ENCODE measurements at places on chromosomes 2 and 18. TPM values are rescaled to one million over a fixed set of nuclear protein-coding genes. Genes with fewer than 3 reads are reported as not detected.

- DNase-seq = no peak
Measured at GRCh38 chr2:238407566-238407965, 19.2 kb upstream of the ASB1 start.

GRCh38 chr2:98538280-98539041 lies 69.9 kb downstream of the COA5 start:
- no peak for DNase-seq

- DNase-seq = no peak
Measured at GRCh38 chr18:11154368-11154989, 5.1 kb upstream of the PIEZO2 start.

GRCh38 chr18:44801781-44802180 lies 121.1 kb downstream of the SETBP1 start:
- no peak for DNase-seq

DNA sequence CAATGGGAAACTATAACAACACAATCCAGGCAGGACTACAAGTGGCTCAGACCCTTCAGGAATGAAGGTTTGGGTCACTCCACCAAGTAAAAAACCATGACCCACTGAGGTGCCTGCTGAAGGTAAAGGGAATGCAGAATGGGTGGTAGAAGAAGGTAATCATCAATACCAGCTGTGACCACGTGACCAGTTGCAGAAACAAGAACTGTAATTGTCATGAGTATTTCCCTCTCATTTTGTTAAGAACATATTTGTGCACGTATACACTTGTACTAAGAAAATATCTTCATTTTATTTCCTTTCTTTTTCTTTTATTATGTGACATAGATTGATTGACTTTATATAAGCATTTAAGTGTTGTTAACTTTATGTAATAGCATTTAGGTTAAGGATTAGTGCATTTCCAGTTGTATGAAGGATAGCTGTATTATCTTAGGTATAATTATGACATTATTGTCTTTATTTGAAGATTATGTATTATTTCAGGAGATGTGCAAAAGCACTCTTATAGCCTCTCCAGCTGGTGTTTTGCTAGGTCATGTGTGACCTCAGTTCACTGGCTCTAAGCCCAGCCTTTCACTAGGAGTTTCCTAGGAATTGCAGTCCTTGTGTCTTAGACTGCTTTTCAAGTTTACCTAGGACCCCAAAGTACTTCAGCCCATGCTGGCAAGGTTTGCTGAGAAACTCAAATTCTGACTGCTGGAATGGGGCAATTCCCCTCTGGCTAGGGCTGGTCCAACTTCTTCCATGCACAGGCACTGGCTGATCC lies 125.7 kb upstream of the DPP10 start:
- DNase-seq = no peak

GRCh38 chr2:222904557-222905258 lies 43.9 kb downstream of the ACSL3 start:
- no peak for DNase-seq

DNA sequence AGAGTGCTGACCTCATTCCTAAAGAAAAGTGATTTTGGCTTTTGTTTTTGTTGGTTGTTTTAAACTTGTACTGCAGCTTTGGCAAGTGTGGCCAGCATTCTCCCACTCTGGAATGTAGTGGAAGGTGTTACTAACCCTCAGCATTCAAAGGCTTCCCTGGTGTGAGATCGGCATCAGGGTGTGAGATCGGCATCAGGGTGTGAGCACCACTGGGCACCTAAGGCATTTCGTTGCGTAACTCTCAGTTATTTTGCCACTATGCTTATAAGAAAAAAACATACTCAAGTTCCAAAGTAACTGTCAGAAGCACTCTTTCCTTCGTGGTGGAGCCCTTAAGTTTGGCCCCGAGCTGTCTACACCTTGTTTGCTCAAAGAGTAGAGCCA lies 1.7 kb downstream of the CYBRD1 start:
- no peak for DNase-seq

GRCh38 chr2:441258-442022 lies 153.5 kb upstream of the ALKAL2 start:
- DNase-seq = no peak

DNA sequence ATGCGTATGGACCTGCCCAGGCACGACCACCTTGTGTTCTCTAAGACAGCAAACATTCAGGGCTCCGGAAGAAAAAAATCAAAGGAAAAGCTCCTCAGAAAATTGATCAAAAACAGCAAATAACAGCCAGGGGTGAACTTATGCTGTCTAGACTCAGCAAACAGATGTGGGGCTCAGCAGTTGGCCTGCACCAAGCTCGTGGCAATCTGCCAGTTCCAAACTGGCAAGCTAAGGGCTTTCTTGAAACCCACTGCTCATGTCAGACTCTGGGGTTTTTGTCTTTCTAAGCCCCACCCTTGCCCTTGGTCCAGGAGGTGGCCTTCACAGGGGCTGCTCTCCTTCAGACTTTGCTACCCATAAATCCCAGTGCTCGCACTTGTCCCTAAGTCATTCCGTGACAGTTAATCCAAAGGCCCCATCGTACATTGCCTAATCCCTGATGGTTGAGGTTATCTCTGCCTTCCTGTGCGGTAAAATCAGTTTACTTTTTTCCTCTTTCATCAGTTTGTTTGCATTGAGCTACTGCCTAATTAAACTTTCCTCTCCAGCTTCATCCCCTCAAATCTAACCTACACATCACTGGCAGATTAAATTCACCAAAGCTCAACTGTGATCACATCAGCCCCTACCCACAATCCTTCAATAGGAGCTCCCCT lies 408.0 kb downstream of the LRATD1 start:
- DNase-seq = no peak

DNA sequence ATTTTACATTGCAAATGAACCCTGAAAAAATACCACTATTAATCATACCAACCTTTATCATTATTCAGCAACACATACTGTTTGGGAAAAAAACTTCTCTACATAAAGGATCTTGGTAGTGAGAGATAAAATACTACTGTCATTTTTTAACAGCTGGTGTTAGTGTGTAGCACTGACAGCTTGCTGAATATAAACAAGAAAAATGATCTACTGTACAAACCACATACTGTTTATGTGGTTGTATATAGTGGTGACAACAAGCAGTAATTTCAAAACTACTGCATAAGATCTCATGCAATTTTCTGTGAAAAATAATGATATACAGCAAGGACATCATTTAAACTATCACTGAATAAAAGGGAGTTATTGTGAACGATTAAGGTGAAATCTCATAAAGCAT lies 601.2 kb downstream of the LRP1B start:
- no peak for DNase-seq

GRCh38 chr2:85455552-85456090 lies 37.1 kb downstream of the SH2D6 start:
- DNase-seq = no peak

GRCh38 chr2:201715459-201715858 lies 17.0 kb upstream of the MPP4 start:
- DNase-seq = no peak

DNA sequence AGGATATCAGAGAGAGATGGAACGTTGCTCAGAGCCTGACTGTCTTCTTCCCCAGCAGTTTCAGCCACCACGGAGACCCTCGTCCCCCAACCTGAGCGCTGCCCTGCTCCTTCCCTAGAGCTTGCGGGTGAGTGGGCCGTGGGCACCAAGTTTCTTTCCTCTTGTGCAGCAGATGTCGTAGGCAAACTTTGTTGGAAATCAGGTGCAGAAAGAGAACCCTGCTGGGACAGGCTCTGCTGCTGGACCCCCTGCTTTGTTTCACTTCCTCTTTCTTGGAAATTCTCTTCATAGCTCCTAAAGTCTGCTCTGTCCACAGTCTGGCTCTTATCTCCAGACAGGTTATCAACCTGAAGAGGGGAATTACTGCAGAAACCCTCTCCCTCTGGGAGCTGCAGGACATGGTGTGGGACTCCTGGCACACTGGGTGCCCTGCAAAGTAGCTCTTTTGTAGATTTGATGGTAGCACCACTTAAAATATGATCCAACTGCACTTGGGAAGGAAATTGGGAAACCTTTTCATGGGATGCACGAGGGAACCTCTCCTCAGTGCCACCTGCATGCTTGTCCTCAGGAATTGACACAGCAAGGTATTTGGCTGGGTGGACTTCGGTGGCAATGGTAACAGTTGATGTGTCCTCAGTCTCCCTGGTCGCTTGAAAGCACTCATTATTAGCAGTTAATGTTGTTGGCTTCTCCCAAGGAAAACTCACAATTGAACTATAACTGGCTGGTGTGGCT lies 92.2 kb downstream of the ALPK2 start:
- DNase-seq = no peak

DNA sequence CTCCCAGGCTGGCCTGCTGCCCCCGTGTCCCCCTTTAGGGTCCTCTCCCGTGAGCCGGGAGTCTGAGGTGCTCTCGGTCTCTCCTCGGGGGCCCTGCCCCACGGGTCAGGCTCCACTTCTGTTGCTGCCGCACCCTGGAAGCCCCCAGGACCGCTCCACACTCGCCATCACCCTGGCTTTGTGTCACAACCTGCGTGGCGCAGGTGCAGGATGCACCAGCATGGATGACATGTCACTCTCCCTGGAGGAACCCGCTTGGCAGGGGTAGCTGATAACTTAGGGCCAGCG lies 10.8 kb upstream of the ARHGEF4 start:
- no peak for DNase-seq

DNA sequence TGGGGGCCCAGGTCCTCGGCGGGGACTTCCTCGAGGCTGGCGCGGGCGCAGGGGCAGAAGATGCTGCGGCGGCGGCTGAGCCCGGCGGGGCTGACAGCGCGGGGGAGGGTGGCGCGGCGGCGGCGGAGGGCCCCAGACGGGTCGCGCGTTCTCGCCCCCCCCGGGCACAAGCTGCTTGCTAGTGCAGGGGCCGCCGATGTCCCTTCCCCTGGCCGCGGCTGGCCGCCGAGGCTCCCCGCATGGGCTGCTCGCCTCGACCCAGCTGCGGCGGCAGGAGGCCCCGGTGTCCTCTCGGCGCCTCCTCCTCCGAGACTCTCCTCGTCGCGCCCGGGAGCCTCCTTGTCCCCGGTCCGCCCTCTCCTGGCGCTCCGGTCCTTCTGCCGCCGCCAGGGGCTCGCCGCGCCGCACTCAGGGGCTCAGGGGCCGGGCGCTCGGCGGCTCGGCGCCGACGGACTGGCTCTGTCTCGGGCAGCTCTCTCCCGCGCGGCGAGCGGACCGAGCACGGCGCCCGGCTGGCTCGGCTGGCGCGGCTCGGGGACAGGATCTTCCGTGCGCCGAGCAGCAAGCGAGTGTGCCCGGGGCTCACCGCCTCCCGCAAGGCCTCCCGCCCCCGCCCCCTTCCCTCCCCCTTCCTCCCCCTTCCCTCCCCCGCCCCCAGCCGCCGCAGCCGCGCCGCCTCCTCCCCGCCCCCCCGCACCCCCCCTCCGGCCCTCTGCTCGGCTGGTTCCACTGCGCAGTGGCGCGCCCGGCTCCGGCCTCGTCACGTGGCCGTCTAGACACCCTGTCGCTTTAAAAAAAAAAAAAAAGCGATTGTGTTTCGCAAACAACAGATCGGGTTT lies 902 bp upstream of the SMAD7 start:
- peak; percentile 83 for DNase-seq

GRCh38 chr2:47002480-47003381 lies 87.1 kb upstream of the MCFD2 start:
- DNase-seq = no peak

- DNase-seq = no peak
Measured at GRCh38 chr2:222713002-222713401, 41.5 kb downstream of the MOGAT1 start.

DNA sequence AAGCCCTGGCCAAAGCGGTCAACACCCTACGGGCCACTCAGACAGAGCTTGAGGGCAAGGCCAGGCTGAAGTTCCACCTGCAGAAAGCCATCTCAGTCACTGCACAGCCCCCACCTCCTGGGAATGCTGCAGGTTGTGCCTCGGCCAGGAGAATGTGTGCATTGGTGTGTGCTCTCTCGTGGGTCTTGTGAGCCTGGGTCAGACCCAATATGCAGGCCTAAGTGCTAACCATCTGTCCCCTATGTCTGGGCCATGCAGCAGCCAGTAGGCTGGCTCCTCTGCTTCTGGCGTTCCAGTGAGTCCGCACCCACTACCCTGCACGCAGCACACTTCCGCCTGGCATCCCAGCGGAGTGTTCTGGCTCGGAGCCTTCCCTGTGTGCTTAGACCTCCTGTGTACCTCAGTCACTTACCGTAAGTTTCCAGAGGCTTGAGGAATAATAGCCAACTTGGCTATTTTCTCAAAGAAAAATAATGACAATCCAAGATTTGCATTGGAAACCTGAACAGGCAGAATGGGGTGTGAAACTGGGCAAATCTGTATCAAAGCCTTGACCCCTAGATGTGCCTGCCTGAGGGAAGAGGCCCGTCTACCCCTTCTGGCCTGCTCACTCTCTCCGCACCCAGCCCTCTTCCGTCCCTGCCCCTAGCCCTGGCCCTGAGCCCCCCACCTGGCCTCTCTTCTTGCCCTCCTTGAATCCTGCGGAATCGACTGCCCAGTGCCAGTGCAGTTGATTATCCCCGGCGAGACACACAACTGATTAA lies 7.2 kb downstream of the SIX3 start:
- DNase-seq = no peak

DNA sequence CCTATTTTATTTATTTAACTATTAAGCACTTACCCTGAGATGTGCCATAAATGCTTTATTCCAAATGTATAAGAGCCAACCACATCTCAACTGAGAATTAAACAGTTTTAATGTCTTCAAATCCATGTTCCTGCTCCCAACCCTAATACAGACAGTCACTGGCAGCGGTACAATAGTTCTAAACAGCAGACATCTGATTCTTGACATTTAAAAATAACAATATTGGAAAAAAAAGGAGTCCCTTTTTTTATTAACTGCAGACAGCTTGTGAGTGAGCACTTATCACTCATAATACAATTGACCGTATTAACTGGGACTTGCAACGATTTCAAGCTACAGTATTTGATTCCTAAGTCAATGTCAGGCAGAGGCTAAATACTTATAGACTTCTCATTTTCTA lies 424.6 kb downstream of the TGIF1 start:
- DNase-seq = no peak

DNA sequence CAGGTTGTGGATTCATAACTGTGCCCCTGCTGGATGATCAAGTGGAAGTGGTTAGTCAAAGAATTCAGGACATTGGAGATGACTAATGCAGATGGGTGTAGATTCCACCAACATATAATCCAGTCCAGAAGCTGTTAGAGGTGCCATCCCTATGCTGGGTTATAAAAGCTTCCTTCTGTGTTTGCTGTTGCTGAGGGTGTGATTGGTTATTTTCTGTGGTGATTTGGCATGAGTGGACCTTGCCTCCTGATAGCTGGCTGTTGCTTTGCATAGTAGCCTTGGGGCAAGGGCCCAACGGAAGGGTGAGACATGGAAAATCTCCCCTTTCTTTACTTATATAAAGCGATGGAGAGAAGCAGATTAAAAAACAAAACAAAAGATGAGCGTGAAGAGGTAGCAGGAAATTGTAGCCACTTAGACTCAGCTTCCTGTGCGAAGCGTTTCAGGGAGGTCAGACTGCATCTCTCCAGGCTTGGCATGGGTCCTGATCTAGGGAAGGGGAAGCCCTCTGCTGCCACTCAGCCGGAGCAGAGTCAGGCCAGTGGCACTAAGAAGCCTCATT lies 190.4 kb downstream of the FMNL2 start:
- DNase-seq = no peak

GRCh38 chr2:119068154-119068725 lies 90.3 kb downstream of the C1QL2 start:
- DNase-seq = no peak

Gene REG3A
- not detected for total RNA-seq

Gene RGPD4
- total RNA-seq = 0.10 TPM

Gene ARMC9
- total RNA-seq = 0.50 TPM

Gene LBX2
- total RNA-seq = 1.8 TPM

Gene TMEM247
- total RNA-seq = not detected

Gene MPP4
- not detected for total RNA-seq

Gene NDUFAF7
- total RNA-seq = 17.7 TPM

Gene DOK6
- total RNA-seq = not detected

All from activated CD4-positive, alpha-beta memory T cell treated with anti-CD3 and anti-CD28 coated beads, Interleukin-2, amount 10 ng/mL, durations not matched to agents 7 days and 5 days (primary cell).